ENCODE measurements at places on chromosomes 1 and 21.

- no peak for DNase-seq
These were observed 20.1 kb downstream of the KDM1A start for GRCh38 chr1:23039308-23039826.

DNA sequence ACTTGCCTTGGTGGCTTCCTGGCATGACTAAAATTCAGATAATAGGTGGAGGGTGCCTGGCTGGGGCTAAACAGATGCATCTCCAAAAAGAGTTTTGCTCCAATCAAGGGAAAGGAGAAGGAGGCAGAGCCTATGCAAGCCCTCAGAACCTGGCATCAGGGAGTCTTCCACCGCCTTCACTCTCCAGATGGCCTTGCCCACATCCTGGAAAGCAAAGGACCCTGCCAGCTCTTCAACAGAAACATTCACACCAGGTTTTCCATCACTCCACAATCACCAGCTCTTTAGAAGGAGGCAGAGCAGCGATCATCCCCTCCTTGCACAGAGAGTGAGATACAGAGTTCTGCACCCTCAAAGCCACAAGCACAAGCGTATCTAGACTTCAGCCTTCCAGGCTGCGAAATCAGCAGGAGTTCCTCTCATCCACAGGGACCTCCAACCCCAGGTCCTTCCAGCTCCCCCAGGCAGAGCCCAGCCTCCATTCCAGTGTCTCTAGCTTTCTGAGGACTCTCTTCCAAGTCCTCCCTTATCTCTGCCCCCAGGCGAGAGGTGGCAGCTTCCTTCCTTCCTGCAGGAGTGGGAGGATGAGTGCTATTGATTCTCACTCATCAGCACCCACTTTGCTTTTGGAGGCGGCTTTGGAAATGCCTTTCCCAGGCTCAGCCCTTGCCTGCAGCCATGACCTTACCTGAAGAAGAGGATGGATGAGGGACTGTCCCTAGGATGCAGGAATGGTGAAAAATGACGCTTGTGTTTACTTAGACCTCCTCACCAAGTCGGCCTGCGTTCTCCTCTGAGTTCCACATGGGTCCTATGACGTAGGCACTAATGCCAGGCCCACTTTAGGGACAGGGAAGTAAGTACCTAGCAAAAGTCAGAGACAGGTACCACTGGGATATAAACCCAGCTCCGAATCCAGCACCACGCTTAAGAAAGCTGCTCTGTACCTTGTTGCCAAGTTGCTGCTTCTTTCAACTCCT is 75.4 kb downstream of the RIPK4 start:
- no peak for DNase-seq

DNA sequence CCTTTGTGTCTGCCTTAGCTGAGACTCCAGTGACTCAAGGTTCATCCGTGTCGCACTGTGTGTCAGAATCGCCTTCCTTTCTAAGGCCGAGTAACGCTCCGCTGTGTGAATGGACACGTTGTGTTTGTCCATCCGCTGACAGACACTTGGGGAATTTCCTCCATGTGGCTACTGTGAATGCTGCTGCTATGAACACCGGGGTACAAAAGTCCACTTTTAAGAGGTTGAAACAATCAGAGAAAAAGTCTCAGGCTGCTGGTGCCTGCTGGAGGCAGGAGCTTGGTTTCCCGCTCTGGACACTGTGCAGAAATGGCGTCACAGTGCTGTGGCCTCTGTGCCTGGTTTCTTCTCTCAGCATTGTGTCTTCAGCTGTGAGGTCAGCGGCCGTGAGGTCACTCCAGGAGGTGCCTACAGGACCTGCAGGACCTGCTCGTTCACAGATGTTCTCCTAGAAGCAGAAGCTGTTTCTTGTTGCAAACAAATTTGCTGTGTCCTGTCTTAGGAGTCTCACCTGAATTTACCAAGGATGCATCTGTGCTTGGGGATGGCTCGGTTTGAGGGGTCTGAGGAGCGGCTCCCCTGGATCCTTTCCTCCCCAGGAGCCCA is 34.2 kb downstream of the KRTAP10-1 start:
- no peak for DNase-seq

DNA sequence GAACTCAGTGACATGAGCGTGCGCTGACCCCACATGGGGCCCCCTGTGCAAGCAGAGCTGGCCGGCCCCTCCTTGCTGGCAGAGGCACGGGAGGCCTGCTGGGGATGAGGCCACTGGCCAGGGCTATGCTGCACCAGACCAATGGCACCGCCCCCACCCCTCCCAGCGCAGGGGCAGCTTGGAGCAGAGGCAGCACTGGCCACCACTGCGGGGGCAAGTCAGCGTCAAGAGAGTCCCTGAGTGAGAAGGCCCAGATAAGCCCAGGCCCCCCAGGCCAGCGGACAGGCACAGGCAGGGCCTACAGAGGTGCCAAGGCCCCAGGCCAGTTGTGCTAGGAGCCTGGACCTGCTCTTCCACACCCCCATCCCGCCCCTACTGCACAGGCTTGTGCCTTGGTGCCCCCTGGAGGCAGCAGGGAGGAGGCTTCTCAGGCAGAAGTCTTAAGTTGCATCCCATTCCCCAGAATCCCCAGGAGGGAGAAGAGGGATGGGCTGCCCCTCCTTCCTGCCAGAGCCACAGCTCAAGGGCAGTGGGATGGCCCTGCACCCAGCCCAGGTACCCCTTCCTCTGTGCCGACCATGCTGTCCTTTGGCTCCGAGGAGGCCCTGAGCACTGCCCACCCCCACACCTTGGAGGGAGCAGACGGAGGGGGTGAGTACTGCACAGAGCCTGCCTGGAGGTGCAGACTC is 35.8 kb downstream of the EPHX1 start:
- DNase-seq: peak; percentile 64

GRCh38 chr1:161091796-161092507 is 2.6 kb upstream of the NECTIN4 start:
- DNase-seq: no peak

- DNase-seq: no peak
These were observed 1542.6 kb downstream of the PLA2G4A start for GRCh38 chr1:188371295-188371806.

GRCh38 chr1:232335741-232336293 is 294.1 kb downstream of the SIPA1L2 start:
- no peak for DNase-seq

- no peak for DNase-seq
These were observed 2.1 kb downstream of the RPS6KA1 start for GRCh38 chr1:26531651-26532131.

DNA sequence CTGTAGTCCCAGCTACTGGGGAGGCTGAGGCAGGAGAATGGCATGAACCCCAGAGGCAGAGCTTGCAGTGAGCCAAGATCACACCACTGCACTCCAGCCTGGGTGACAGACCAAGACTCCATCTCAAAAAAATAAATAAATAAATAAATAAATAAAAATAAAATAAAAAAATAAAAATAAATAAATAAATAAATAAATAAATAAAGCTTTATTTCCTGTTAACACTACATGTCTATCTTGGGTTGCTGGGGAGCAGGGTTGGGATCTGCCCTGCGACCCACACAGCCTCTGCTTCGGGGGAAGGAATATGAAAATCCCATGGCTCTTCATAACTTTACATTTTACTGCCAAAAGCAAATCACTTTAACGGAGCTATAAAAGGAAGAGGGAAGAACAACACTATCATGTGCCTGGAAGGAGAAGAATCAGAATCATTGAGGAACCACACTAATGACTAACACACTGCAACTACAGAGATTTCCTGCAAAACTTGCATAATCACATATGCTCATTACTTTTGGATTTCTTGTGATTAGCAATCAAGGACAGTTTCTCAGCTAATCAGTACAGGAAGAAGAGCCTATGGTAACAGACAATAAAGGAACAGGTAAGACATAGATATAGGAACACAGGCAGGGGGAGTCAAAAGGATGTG is 72.8 kb upstream of the CD55 start:
- peak; percentile 78 for DNase-seq

DNA sequence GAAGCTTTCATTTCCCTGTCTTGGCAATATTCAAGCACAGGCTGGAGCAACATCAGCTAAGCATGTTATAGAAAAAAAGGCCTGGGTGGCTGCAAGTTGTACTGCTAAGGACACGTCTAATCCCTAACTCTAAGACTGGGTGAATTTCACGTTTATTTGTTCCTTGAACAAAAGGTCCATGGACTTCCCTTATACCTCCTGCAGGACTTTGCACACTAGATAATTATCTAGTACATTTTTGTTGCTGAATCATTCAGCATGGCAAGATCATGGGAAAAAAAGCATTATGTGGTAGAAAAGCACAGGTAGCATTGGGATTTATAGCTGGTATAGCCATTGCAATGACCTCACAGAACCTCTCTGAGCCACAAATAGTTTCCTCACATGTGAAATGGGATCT is 130.7 kb upstream of the DMRTA2 start:
- no peak for DNase-seq

DNA sequence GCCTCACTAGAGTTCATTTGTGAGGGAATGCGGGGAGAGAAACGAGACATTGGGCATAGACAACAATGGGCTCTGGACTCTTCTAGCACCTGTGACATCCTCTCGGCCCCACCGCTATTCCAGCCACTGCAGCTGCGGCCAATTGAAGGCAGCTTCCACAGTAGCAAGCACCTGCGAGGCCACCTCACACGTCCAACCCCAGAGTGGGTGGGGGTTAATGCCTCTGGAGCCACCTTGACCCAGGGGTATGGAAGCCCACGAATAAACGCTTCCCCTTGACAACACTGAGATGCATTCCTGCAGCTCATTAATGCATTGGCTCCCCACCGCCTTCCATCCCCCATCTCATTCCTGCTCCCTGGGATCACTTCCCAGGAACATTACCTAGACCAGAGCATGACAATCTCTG is 104.4 kb downstream of the GLIS1 start:
- DNase-seq: no peak

DNA sequence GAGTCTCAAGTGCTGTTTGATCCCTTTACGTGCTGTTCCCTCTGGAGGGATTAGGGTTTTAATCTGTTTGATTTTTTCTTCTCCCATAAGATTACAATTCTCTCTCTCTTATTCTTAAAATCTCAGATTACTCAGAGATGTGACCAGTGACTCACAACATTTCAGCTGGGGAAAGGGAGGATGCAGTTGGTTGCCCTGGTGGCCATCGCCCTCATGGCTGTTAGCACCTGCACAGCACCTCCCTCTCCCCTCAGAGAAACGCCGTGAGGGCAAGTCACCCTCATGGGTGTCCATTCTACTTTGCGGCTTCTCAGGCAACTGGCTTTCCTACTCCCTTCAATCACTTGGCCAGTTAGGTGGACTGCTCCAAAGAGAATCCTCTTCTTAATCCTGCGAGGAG is 42.4 kb upstream of the KCNA3 start:
- DNase-seq: no peak

- no peak for DNase-seq
These were observed 11.0 kb upstream of the CDC42 start for GRCh38 chr1:22041505-22041904.

DNA sequence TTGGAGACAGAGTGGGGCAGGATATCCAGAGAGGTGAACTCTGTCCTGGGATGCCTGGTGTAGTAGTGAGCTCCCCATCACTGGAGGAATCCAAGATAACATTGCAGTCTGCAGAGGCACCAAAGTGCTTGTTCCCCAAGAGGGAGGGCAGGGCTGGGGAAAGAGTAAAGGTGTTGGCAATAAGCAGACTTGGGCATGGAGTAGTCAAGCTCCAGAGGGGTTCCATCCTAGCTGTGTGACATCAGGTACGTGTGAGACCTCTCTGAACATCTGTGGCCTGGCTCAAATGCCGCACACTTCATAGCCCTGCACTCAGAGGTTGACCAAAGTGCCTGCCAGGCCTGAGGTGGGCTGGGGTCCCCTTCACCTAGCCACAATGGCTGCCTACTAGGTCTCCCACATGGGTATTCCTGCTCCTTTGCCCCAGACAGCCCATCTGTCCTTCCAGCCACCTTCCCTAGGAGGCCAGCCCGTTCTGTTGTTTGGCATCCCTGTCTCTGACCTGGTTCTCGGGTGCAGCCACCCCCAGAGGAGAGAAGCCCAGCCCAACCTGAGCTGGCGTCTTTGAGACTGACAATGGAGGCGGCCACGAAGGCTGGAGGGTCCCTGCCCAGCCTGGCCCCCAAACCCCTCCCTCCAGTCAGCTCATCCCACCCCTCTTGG is 2.8 kb upstream of the ARF1 start:
- no peak for DNase-seq

GRCh38 chr21:18411565-18411964 is 8.0 kb upstream of the TMPRSS15 start:
- DNase-seq: no peak

DNA sequence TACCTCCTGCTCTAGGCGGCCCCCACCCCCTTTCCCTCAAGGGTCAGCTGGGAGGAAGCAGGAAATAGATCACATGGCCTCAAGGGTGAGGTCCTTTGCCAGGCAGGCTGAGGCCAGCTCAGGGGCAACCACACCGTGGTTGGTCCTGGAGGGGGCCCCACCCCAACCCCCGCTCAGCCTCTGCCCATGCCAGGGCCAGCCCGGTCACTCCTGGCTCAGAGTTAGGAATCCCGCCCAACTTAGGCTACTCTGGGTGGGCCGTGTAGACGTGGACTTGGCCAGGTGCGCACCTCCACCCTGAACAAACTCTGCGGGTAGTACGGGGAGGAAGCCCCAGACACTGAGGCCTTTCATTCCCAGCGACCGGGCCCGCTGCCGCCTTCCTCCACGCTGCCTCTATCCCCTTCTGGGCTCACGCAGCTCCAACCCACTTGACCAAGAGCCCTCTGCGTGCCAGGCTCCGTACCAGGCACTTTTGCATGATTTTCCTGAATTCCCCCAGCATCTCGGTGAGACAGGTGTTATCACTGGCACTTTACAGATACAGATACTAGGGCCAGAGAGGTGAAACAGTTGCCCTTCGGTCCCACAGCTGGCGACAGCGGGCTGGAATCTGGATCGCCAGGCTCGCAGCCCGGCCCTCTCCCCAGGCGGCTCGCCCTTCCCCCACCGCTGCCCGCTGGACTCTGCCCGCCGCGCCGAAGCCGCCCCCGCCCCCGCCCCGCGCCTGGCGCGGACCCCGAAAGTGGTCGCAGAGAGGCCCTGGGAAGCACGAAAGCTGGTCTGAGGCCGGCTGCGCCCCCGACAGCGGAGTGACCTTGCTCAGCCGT is 769 bp downstream of the GALE start:
- DNase-seq: peak; percentile 57

DNA sequence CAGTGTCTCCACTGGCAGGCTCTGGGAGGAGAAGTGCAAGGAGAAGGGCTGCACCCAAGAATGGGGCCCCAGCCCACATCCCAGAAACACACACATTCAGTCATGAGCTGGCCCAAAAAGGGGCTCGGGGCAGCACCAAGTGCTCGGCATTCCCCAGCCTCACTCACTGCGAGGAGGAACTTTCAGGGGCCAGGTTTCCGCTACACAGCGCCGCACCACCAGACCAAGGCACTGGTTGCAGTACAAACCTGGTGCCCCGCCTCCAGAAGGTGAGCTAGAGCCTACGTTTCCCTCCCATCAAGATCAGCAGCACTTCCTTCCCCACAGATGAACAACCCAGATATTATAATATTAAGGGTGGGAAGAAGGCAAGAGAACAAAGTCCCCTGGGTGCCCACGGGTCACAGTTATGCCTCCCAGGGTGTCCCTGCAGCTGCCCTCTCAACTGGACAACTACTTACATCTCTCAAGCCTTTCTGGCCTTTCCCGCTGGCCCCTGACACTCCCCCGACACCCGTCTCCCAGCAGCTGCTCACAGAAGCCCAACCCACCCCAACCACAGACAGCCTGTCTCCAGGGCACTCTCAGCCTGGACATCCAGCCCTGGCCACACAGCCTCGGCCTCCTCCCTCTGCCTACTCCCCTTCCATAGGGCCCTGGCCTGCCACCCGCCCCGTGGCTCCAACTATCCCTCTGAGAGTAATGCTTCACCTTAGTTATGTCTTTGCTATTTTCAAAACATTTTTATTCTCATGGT is 3.8 kb downstream of the PBXIP1 start:
- no peak for DNase-seq

- no peak for DNase-seq
These were observed 12.7 kb downstream of the PRRX1 start for GRCh38 chr1:170676628-170677027.
